ENCODE measurements at places on chromosomes 5 and 9. TPM values are rescaled to one million over a fixed set of nuclear protein-coding genes. Genes with fewer than 3 reads are reported as not detected.

DNA sequence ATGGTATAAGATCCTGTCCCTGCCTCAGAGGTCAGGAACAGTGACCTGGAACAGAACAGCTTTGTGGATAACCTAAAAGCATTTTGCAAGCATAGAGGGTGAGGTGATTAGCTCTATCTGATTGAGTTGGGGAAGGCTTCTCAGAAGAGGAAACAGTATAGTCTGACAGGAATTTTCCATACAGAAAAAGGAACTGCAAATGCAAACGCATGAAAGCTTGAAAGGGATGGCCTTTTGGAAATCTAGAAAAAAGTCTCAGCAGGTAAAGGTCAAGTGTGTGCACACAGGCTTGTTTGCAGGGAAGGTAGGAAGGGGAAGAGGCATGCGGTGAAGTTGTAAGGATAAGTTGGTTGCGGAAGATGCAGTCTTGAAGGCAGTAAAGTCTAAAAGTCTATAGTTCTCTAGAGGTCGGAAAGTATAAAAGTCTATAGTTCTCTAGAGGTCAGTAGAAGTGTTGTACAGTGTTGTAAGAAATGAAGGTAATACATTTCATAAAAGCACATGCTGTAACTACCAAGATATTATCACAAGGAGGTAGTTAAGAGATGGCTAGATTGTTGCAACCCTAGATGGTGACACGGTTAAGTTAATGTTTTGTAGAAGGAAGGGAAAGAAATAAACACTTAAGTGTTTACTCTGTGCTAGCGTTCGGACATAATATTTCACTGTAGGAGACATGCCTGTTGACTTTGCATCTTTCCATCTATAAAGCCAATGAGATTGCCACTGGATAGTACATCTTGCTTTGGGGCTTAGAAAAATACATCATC is 16.7 kb upstream of the HSPB3 start:
- no peak for DNase-seq

DNA sequence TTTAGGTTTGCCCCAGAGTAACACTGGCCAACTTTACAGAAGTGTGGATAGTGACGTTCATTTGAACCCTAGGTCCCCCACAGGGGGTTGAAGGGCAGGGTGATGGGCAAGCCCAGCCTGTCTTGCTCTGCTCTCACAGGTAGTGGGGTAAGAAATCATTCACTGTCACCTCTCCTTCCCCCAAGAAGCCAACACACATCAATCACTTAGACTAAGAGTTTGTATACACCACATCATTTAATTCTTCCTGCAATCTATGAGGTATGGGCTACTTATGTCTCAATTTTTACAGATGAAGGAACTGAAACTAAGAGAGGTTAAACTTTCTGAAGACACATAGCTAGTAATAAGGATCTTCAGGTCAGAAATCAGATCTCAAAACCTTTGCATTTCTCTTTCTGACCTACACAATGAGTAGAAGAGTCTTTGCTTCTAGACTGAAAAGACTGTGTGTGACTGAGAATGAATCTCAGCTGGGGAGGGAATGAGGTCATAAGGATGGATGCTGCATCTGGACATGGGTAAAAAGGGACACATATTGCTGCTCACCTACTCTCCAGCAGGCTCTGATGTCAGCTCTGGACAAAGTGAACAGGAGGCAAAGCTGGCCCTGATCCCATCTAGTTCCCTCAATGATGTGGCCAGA is 81.0 kb upstream of the EQTN start:
- no peak for DNase-seq

DNA sequence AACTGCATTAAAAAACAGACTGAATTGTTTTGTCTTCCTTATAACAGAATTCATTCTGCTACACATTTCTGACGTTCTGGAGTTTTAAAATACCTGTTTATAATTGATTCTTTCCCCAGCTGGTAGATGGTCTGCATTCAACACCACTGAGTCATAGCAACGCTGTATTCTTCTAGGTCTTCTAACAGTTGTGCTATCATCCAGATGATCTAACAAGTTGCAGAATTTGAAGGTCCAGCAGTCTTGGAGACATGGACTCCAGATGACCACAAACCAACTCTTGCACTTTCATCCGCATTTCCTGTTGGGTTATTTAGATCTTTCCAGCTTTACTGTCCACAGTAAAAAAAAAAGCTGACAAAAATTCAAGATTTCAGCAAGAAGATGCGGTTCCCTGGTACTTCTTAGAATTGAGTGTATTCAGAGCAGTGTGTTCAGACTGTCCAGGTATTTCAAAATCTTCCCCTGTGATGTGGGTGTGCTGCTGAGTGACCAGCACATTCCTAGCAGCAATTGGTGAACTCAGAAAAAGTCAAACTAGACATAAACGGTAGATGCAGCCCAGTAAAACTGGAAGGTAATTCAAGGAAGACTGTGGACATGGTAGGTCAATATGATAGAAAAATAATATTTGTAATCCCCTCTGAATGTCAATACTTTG is 50.2 kb downstream of the CSNK1A1 start:
- DNase-seq, result peak; percentile 92

The LRRC19 gene
- not detected for total RNA-seq

The BNC2 gene
- 20.7 TPM for total RNA-seq

The GABRA6 gene
- total RNA-seq, result not detected

The LHX3 gene
- total RNA-seq, result not detected
